ENCODE measurements at places on chromosomes 16 and 17. TPM values are rescaled to one million over a fixed set of nuclear protein-coding genes. Genes with fewer than 3 reads are reported as not detected.

NXPH3 gene
- not detected for polyA plus RNA-seq

C17orf107 gene
- polyA plus RNA-seq, result 1.0 TPM

CHD9NB gene
- polyA plus RNA-seq, result not detected

TAC4 gene
- not detected for polyA plus RNA-seq

TMEM88 gene
- polyA plus RNA-seq, result not detected

RAB11FIP4 gene
- polyA plus RNA-seq, result 21.0 TPM

KCNJ18 gene
- polyA plus RNA-seq, result not detected

KRTAP4-11 gene
- not detected for polyA plus RNA-seq

TCAP gene
- not detected for polyA plus RNA-seq

RUNDC3A gene
- polyA plus RNA-seq, result not detected

FBXL16 gene
- 4.4 TPM for polyA plus RNA-seq

CDH5 gene
- not detected for polyA plus RNA-seq

IGF2BP1 gene
- polyA plus RNA-seq, result not detected

PRR11 gene
- polyA plus RNA-seq, result 3.0 TPM

APOBR gene
- 0.14 TPM for polyA plus RNA-seq

FAM171A2 gene
- polyA plus RNA-seq, result 0.06 TPM

KRT20 gene
- polyA plus RNA-seq, result not detected

SHISA9 gene
- polyA plus RNA-seq, result not detected

PPY gene
- polyA plus RNA-seq, result not detected

TP53TG3 gene
- polyA plus RNA-seq, result not detected
